ENCODE measurements at places on chromosomes 4 and X.

DNA sequence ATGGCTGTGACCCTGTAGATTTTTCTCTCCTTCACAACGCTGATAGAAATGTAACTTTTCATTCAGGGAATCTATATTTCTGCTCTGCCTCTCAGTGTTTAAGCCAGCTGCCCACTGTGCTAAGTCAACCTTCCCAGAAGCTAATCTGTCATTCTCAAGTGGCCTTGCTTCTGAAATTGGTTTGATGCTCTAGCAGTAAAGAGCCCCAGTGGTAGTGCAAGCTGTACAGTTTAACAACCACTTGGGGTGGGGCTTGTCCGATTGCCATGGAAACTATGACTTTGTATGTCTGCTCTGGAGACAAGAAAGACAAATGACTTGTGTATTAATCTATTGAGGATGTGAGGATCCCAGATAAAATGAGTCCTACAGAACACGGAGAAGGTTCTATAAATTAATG lies 620.9 kb upstream of the GALNT7 start:
- DNase-seq: no peak

DNA sequence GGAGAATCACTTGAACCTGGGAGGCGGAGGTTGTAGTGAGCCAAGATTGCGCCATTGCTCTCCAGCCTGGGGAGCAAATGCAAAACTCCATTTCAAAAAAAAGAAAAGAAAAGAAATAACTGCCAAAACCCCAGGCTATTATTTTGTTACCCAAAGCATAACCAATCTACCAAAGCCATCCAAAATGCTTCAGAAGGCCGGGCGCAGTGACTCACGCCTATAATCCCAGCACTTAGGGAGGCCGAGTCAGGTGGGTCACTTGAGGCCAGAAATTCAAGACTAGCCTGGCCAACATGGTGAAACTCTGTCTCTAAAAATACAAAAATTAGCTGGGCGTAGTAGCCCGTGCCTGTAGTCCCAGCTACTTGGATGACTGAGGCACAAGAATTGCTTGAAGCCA lies 49.8 kb downstream of the SMIM31 start:
- DNase-seq: no peak

DNA sequence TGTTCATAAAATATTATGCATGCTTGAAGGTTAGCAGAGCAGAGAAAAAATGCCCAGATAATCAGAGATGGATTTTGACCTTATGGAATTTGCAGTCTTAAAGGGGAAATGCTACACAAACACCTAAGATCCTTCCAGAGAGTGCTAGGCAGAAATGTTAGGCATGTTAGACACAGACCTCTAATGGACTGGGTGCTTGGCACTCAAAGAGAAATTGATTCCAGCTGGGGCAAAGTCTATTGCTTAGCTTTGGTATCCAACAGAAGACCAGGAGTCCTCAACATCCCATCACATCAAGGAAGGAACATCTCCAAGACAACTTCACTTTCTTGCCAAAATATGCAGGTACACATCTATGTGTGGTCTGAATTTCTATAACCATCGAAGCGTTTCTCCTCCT lies 32.2 kb upstream of the PPARGC1A start:
- no peak for DNase-seq

- no peak for DNase-seq
These were observed 81.6 kb downstream of the SORBS2 start for GRCh38 chr4:185730387-185730786.
